ENCODE measurements at places on chromosomes 5 and 9.

GRCh38 chr9:4016789-4017188 lies 283.1 kb downstream of the GLIS3 start:
- no peak for DNase-seq

- no peak for DNase-seq
Observed at GRCh38 chr5:95426227-95426626, 35.1 kb downstream of the FAM81B start.

DNA sequence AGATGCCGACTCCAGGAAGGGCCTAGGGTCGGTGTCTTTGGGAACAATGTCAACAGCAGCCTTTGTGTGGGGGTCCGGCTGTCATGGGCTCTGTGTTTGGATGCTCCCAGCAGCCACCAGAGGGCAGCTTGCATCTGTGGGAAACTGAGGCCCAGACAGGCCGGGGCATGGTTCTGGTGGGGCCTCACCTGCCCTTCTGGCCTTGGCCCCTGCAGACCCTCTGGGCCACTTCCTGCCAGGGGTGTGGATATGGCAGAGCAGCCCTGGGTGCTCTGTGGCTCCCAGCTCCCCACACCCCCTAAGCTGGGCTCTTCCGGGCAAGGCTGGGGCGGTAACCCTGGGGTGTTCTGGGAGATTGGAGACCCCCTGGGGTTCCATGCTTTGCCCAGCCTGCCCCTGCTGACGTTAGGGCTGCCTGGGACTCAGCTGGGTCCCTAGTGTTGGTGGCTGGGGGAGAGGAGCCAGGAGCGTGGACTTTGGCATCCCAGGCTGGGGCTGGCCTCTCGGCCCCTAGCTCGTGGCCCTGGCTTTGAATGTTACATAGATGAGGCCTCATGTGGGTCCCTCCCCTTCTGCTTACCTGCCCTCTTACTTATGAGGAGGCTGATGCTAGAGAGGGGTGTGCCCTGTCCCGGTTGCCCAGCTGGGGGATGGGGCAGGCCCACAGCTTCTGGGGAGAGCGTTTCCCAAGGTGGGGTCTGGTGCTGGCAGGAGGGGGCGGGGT lies 38.3 kb downstream of the RXRA start:
- no peak for DNase-seq

DNA sequence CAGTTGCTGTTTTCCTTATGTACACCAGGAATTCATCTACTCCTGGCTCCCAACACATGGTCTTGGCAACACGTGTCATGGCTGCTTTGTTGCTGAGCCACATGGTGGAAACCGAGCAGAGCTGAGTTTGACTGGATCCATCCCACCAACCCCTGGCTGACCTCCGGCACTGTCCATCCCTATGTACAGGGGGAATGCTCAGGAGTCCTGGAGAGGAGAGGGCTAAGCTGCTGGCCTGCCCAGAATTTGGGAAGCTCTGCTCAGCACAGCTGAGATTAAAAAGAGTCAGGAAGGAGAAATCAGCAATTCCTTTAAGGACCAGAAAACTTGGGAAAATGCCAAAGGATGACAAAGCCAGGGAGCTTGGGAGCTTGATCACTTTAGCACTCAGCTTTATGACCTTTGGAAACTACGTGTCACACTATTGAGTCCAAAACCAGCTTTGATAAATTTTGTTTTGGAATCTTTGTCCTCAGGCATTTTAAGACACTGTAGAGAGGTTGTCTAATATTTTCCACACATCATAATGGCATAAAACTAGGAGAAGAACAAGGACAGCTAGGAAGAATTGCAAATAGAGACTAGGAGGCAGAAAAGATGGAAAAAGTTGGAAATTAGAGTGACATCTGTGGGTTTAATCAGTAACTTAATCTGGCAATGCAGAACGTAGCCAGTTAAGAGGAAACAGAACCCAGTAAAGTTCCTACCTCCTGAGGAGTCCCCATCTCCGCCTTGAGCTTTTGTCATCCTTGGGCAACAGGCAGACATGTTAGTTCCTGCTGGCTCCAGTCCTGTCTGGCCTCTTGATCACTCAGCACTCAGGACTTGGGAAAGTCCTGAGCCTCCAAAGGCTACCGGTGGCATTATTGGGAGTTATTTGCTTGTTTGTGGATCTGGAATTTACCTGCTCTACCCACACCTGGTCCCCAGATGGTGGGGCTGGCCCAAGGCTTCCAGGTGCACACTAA lies 62.5 kb upstream of the PLPP1 start:
- no peak for DNase-seq

DNA sequence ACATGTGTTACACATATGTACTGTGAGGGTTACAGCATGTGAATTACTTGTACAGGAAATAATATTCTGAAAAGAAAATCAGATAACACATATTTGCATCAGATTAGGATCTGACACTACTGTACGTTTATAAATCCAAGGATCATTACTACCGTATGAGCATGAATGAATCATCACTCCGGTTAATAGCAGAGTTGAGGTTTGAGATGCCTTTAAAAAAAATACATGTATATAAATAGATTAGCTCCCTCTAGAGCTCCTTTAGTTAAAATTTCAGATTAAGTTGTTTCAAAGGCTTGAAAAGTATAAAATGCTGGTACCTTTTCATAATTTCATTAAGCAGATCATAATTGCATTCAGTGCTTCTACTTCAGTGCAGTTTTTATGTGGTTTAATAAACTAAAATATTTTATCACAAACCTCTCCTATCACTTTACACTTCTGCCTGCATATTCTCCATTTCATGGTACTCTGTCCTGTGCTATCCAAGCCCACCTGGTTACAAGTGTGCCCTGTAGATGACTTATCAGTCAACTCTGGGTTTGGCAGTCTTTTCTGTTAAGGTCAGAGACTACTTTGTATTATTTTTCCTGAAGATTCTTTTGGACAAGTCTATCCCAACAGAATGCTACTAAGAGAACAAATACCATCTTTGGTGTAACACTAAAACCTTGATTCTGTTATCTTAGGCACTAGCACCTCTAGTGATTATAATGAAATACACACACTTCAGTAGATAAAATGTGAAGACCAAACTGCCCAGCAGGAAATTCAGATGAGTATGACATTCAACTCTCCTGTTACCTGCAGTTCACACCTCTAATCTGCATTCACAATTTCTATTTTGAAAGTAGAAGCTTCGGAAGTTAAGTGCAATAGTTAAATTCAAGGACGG lies 48.0 kb upstream of the POU5F2 start:
- no peak for DNase-seq

Data from thymus (tissue), 14 donors.